ENCODE measurements at places on chromosomes 16 and 17.

DNA sequence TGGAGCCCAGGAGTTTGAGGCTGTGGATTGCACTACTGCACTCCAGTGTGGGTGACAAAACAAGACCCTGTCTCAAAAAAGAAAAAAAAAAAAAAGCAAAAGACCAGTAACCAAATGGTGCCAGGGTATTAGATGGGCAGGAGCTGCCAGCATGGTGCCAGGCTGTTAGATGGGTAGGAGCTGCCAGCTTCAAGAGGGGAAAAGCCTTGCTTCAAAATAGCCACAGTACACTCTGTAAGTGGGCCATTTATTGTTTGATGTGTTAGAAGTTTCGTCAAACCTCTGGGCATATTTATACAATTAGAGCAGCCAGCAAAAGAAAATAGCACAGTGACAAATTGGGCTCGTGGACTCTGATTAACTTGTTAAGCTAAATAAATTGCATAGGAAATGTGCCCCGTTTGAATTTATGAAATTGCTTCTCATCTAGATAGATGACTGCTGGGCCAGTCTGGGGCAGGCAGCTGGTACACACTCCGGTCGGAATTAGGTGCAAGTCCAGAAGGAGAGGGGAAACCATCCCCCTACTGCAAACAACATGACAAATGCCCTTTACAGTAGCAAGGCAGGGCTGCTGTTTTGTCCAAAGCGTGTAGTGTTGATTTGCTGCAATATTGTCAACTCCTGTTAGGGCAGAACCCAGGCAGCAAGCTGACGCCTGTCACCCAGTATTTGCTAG, 126.3 kb upstream of the IRX3 start:
- no peak for DNase-seq

- peak; percentile 67 for DNase-seq
These were observed 68.7 kb downstream of the RAI1 start for GRCh38 chr17:17749921-17750320.

- DNase-seq, result no peak
These were observed 524.9 kb downstream of the WWOX start for GRCh38 chr16:78624366-78624765.

DNA sequence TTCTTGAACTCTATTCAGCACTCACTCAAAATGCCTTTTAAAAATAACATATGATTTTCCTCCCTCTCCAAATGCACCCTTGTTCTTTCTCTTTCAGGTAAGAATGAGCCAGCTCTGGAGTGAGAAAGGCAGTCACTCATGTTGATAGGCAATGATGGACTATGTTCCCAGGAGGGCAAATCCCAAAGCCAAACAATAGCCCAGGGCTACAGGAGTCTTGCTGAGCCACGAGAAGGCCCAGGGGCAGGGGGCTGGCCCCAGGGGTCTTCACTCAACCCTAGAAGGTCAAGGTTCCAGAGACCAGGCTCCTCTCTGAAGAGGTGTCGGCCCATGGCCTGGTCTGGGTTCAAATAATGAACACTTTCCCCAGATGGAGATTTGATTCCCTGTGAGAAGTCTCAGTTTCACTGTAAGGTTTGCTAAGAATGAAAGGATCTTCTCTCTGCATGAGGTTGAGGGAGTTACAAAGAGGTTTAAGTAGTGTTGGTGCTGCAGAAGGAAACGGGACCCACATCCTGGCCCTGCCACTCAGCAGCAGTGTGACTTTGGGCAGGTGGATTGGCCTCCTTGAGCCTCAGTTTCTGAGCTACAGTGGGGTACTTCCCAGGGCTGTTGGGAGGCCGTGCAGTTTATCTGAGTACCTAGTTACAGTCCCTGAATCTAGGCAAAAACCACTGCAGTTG, 49.0 kb downstream of the RTN4RL1 start:
- DNase-seq, result peak; percentile 32

- peak; percentile 41 for DNase-seq
These were observed 56.7 kb downstream of the GRB7 start for GRCh38 chr17:39794249-39794970.

DNA sequence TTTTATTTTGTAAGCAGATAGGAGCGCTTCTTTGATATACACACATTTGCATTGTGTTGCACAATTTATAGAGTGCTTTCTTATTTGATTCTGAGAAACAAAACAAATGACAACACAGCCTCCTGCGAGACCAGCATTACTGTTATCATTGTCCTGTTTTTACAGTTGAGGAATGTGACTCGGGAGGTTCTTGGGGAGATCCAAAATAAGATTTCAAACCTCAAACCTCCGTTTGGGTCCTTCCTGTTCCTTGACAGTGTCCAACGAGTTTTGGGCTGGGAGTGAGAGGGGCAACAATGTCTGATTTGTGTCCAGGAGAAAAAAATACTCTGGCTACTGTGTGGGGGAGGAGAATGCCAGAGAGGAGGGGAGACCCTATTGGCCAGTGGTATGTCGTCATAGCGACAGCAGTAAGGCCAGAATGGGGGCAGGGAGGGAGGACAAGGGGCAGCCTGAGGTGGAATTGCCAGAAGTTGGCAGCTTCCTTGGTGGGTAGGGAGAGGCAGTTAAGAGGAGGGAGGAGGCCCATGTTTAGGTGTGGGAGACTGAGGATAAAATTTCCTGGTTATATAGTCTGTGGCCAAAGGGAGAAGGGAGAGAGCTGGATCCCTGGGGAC, 45.5 kb downstream of the TMEM132E start:
- DNase-seq, result no peak

DNA sequence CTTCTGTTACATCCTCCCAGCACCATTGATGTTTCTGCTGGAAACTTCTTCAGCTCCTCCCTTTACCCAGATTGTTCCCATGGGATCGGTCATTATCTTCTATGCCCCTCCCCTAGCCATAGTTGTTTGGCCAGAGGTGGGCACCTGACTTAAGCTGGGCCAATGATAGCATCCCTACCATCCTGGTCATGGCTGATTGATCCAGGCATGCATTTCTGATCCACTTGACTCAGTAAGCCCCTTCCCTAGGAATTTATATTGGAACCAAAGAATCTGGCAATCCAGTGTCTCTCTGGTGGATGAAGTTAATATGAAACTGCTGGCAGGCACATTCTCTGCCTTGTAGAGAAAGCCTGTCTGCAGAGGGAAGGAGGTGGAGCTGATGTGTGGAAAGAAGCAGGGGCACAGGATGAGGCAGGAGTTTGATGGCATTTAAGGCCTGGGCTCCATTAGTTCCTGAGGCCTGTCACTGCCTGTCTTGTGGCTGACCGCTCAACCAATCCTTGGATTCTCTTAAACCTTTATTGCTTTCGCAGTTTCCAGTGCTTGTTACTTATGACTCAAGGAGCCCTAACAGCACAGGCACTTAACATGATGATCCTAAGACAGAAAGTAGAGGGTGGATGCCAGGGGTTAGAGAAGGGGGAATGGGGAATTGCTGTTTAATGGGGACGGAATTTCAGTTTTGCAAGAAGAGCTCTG, 152.4 kb downstream of the ABCC12 start:
- DNase-seq, result no peak

DNA sequence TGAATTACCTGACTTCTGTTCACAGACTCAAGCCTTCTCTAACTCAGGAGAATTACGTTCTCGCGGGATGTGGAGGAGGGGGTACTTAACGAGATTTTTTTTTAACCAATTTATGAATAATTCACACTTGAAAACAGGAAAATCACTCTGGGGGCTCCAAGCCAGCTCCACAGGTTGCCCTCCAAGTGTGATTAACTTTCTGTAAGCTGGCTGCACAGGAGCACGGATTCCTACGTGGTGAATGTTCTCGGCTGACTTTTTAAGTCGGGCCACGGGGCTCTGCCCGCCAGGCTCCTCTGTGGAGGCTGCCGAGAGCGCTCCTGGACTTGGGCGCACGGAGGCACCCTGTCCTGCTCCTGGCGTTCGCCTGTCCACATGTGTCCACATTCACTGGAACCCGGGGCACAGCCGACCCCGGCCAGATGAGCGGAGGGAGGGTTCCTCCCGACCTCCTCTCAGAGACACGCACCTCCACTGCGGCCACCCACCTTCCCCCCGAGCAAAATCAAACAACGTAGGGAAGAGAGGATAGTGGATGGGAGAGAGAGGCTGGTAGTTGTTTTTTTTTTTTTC, 147.1 kb upstream of the CHMP6 start:
- DNase-seq, result no peak

DNA sequence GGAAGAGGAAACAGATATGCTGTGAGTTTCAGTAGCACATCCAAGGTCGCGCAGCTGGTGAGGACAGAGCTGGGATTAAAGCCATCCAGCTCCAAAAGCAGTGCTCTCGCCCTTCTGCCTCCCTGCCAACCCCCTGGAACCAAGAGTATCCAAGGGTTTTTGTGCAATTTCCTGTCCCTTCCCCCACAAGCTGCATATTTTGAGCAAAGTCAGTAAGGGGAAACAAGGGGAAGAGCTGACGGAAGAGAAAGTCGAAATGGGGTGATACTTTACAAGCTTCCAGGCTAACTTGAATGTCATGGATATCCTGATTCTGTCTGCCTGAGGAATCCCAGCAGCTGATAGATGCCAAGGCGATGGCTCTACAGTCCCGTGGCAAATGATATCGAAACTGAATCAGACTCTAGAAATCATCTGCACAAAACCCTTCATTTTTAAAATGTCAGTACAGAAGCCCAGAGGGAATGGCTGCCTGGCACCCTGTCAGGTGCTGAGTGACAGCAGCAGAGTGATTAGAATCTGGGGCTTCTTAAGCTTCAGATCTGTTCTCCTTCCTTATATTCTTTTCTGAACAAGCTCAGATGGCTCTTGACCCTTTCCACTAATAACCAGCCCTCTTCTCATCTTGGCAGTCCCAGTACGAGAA, 42.9 kb upstream of the TEKT3 start:
- DNase-seq, result no peak

DNA sequence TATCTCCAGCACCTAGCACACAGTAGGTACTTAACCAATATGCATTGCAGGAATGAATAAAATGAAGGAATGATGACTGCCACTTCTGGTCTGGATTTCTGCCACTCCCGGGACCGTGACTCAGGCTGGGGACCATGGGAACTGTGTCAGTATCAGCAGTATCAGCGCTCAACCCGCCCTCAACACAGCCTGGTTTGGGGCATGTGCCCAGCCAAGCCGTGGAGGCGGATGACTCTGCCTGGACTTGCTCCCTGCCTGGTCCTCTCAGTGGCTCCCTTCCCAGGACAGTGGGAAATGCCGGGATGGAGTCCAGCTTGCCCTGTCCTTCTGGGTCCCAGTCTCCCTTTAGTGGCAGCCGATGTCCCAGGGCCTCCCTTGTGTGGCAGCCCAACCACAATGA, 55.1 kb downstream of the SRCIN1 start:
- no peak for DNase-seq

GRCh38 chr16:1548727-1549126, 15.3 kb downstream of the TMEM204 start:
- no peak for DNase-seq
